CD4-positive, alpha-beta T cell (primary cell): ENCODE measurements at places on chromosomes 13 and 19.

- DNase-seq = no peak
These were observed 2.4 kb downstream of the SLC8A2 start for GRCh38 chr19:47469363-47469700.

DNA sequence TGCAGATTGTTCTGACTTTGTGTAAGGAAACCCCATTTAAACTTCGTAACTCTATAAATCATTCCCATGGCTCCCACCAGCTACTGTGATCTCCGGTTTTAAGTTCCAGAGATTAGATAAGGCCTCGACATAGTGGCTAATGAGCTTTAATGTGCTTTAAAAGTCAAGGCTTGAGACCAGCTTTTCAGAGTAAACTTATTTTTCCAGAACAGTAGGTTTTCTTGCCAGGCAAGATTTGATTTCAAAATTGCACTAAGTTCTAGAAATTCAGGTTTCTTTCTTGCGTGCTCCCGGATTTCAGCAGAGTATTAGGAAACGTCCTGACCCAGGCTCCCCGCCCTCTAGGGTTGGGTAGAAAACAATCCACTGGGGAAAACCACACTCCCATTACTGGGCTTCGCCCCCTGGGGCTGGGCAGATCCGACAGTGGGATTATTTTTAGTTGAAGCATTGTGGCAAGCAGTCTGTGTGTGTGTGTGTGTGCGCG is 43.3 kb downstream of the CRYL1 start:
- no peak for DNase-seq

- DNase-seq = no peak
These were observed 307.1 kb upstream of the ZNF507 start for GRCh38 chr19:32038021-32038920.

DNA sequence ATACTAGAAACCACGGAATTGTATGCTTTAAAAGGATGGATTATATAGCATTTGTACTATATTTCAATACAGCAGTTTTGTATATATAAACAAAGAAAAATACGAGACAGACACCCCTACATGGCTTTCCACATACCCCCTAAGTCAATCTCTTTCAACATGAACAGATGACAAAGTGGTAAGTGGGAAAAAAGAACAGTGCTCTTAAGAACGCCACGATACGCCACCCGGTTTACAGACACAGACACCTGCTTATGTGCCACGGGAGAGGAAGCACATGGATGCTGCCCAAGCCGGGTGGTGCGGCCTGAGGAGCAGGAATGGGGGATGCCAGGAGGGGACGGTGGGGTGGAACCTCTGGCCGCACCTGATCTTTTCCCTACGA is 8.1 kb downstream of the CAPS start:
- no peak for DNase-seq

DNA sequence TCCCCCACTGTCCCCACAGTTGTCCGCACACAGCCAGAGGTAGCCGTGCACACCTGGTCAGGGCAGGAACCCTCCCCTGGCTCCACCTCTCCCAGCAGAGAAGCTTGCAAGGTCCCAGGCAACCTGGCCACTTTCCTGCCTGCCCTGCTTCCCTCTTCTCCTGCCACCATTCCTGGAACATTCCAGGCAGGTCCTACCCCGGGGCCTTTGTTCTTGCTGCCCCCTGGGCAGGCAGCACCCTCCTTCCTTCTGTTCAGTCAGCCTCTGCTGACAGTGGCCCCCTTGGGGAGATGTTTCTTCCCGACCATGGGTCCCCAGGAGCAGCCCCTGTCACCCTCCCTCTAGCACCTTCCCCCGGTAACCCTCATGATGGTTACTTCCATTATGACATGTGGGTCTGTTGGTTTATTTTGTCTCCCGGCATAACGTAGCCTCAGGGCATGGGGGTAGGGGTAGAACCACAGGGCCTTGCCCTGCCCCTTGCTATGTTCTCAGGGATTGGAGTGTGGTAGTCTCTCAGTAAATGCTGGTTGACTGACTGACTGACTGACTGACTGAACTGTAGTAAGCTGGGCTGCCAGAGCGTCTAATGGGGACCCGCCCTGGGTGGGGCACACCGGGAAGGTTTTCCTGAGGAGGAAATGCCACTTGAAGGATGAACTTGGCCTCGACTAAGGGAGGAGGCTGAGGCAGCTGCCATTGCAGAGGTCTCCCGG is 10.8 kb downstream of the PAK4 start:
- no peak for DNase-seq

DNA sequence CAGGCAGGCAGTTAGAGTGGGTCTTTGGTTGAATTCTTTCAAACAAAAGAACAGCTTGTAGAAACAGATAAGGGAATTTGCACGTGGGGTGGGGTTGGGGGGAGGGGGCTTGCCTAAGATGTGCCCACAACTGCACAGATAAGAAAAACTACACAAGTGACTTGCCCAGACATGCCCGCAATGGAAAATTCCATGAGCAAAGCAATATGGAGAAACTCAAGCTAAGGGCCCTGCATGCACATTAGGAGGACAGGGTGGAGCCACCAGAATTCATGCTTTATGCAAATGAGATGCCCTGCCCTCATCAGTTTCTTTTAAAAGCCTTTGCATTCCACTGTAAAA is 755.6 kb upstream of the MIR17HG start:
- DNase-seq = no peak

- peak; percentile 37 for DNase-seq
These were observed at the start of gene DLL3 for GRCh38 chr19:39498798-39499642. Gene DLL3 (plus strand): TSS chr19:39498947. CDS start chr19:39498975, 28 bp downstream.

DNA sequence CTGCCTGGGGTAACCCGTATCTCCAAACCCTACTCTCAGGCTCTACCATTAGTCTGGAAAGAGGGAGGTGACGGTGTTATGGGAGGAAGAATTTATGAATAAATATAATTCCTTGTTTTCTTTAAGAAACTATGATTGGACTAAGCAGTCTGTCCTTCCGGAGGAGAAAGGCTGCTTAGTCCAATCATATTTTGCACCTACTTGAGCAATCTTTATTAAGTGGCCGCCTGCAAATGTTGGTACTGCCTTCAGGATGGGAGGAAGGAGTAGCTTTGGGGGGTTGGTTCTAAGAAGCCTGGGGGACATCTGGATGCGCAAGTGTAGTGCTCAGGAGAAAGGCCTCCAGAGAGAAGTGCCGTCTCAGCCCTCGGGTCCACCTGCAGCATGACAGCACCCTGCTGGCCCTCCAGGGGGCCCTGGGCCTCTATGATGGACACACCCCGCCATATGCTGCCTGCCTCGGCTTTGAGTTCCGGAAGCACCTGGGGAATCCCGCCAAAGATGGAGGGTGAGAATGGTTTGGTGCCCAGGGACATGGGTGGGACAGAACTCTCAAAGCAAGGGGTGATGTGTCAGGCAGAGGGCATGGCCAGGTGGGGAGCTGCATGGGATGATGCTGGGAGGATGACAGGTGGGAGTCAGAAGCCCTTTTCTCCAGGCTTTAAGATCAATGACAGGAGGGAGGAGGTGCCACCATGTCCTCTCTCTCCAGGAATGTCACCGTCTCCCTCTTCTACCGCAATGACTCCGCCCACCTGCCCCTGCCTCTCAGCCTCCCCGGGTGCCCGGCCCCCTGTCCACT is 4.1 kb downstream of the ACP4 start:
- no peak for DNase-seq

- no peak for DNase-seq
These were observed 28.9 kb upstream of the TPP2 start for GRCh38 chr13:102567857-102568256.

- DNase-seq = no peak
These were observed 49.4 kb upstream of the TNFSF11 start for GRCh38 chr13:42524487-42525034.

DNA sequence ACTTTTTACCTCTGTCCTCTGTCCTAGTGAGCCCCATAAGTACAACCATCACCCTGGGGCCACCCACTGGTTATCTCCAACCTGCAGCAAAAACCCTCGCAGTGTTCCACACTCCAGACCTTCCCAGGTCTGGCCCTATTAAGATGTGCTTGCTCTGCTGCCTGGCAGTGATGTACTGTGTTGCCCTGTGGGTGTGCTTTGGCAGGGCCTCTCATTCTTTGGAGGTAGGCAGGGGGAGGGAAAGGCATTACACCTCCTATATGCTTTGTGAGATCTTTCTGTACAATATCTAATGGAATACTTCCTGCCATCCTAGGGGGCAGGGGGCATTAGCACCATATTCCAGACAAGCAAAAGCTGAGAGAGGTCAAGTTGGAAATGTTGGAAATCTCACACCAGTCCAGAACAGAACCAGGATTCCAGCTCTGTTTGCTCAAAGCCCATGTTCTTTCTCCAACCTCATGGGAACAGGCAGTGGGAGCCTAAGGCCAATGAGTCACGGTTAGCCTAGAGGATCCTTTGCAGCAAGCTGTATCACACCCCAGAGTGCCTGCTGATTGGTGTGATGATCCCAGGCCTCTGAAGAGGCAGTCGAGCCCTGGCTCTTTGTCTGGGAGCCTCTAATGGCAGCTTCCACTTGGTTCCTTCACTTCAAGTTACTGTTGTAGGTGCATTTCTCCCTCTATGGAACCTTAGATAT is 59.7 kb upstream of the UBL3 start:
- DNase-seq = no peak

DNA sequence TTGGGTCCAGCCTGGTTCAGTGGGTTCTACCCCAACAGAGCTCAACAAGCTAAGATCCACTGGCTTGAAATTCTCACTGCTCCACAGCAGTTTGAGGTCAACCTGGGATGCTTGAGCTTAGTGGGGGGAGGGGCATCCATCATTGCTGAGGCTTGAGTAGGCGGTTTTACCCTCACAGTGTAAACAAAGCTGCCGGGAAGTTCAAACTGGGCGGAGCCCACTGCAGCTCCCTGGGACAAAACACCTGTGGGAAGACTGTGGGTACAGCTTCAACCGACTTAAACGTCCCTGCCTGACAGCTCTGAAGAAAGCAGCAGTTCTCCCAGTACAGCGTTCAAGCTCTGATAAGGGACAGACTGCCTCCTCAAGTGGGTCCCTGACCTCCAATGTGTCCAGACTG is 1161.9 kb downstream of the UQCRFS1 start:
- DNase-seq = no peak

GRCh38 chr13:71460211-71460610 is 406.8 kb downstream of the DACH1 start:
- no peak for DNase-seq

DNA sequence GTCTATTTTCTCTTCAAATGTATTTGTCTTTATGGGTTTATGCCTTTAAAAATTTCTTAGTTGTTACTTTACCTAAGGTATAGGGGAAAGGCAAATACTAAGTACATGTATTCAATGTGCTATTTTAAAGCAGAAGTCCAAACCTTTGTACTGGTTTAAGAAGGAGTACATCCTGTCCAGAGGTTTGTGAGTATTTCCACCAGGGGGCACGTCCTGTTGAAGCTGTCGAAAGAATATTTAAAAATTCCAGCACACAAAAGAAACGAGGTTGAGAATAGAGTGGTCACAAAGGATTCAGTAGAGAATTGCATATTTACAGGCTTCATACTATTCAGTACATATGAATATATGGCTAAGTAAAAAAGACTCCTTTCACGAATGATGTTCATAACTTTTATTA is 59.8 kb downstream of the URI1 start:
- no peak for DNase-seq

GRCh38 chr13:112132142-112132541 is 65.2 kb downstream of the SOX1 start:
- no peak for DNase-seq

DNA sequence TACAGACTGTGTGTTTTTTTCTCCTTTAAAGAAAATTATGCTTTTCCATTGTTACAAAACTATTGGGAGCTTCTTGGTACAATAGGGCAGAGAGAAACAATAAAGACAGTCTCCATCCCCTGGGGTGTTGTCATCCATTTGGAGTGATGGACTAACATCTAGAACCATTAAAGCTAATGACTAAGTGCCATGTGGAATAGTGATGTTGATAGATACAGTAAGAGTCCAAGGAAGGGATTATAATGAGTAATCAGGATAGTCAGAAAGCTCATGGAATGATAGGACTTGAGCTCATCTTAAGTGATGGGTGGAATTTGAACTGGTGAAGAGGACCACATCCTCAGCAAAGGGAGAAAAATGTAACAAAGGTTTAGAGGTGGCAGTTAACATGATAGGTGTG is 24.1 kb upstream of the FRY start:
- no peak for DNase-seq

- DNase-seq = peak; percentile 52
These were observed 38.3 kb downstream of the TMED1 start for GRCh38 chr19:10797541-10798256.

DNA sequence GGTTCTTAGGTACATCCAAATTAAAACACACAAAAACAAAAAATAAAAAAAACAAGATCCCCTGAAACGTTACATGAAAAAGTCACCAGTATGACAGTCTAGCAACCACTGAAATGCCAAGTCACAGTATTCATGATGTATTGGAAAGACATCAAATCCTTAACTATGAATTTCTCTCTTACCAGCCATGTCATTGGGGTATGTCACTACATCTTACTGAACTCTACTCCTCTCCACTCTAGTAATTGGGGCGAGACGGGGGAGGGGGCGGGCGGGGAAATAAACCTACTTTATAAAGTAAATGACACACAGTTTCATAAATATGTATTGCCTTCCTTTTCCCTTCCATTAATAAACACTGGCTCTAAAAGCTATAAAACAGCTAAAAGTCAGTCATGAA is 65.5 kb downstream of the USP12 start:
- no peak for DNase-seq

DNA sequence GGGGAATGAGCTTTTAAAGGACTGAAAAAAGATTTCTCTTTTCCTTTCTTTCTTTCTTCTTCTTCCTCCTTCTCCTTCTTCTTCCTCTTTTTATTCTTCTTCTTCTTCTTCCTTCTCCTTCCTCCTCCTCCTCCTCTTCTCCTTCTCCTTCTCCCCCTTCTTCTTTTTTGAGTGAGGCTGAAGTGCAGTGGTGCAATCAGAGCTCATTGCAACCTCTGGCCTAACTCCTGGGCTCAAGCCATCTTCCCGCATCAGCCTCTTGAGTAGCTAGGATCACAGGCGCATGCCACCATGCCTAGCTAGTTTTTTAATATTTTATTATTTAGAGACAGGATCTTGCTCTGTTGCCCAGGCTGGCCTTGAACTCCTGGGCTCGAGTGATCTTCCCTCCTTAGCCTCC is 120.9 kb upstream of the KL start:
- no peak for DNase-seq

GRCh38 chr19:15885919-15886318 is 12.0 kb downstream of the CYP4F2 start:
- DNase-seq = no peak

GRCh38 chr19:49646586-49646985 is 4.6 kb downstream of the SCAF1 start:
- DNase-seq = no peak

GRCh38 chr13:97257800-97258799 is 36.0 kb downstream of the MBNL2 start:
- DNase-seq = no peak

DNA sequence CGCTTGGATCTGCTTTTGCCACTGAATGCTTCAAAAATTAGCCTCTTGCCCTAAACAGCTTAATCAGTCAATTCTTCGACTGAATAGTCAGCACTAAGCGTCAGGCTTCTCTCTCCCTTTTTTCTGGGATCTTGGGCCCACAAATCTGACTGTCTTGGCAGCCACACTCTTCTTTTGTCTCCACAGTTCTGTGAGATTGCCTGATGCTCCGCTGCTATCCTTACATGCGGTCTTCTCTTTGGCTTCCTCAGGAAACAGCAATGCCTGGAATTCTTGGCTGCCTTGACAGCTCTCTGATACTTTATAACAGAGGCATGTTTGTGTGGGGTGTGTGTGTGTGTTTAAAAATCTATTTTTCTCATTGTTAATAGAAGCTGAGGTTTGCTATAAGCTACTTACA is 32.6 kb downstream of the ERCC5 start:
- DNase-seq = no peak

- DNase-seq = no peak
These were observed 14.4 kb downstream of the IQCN start for GRCh38 chr19:18259893-18260292.

- DNase-seq = peak; percentile 58
These were observed 7.2 kb downstream of the HNRNPL start for GRCh38 chr19:38842439-38843174.
